ENCODE measurements at places on chromosomes 7 and 10.

GRCh38 chr10:18260310-18260922 is 120.2 kb downstream of the CACNB2 start:
- no peak for DNase-seq

DNA sequence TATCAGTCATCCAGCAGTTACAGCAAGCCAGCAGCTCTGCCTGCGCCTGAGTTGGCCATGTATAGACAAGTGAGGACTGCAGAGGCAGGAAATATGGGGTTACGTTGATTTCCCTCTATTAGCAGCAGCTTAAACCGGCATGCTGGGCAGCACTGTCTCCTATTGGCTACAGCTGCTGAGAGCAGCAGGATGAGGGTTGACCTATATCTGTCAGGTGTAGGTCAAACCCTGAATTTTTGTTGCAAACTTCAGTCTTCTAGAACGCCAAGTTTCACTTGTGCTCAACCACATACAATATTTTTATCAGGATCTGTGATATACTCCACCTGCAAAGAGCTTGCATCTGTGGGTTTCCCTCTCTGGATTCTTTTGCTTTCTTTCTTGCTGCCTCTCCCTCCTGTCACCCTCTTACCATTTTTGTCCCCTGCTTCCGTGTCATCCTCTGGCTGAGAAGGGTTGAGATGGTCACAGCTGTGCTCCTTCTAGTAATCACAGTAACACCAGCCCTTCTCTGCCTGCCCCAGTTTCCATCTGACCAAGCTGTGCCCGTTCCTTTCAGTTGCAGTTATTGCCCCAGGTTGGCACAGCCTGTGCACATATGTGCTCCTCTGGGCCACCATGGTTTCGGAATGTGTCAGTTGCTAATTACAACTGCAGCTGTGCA is 23.8 kb upstream of the GLCCI1 start:
- DNase-seq: no peak

DNA sequence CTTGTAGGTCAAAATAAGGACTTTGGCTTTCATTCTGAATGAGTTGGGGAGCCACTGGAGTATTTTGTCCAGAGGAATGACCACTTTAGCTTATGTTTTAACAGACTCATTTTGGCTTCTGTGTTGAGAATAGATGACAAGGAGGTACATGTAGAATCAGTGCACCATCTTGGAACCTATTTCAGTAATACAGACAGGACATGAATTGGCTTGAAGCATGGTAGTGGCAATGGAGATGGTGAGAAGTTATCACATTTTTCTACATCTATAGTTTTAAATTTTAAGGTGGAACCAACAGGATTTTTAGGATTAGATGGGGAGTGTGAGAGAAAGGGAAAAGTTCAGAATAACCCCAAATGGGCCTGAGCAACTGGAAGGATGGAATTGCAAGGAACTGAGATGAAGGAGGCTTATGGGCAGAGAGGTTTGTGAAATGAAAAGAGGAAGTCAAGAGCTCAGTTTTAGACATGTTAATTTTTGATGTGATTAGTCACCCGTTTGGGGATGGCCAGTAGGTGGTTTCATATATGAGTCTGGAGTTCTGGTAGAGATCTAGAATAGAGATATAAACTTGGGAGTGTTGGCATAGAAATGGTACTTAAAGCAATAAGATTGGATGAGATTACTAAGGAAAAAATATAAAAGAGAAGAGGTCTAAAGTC is 89.2 kb upstream of the JAZF1 start:
- DNase-seq: no peak

GRCh38 chr7:117800841-117801240 is 72.4 kb downstream of the CTTNBP2 start:
- no peak for DNase-seq

DNA sequence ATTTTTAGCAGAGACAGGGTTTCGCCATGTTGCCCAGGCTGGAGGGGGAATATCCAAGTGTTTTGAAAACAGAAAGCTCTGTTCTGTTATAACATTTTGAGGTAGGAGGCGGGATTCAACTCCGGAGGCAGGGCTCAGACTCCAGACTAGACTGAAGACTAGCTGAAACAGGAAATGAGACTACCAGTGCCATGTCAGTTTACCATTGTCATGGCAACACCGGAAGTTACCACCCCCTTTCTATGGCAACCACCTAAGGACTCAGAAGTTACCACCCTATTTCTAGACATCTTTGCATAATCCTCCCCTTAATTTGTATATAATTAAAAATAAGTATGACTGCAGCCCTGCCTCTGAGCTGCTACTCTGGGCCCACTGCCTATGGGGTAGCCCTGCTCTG is 1069.1 kb upstream of the AUTS2 start:
- DNase-seq: no peak
